ENCODE measurements at places on chromosomes 3 and 15.

- no peak for DNase-seq
These were observed 823.0 kb upstream of the NECTIN3 start for GRCh38 chr3:110248666-110249065.

DNA sequence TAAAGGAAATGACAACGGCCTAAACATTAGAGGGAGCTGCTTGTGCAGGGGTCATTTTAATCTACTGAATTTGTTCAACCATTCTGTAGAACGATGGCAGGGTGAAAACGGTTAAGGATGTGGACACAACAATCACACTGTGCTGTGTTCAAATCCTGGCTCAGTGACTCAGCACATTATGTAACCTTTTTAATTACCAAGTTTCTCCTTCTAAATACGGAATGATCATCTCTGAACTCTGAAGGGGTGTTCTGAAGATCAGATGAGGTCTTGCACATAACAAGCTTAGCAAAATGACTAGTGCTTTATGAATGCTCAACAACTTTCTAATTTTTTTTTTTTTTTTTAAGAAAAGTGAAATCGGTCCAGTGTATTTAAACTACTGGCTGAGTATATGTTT lies 592.8 kb downstream of the FOXP1 start:
- no peak for DNase-seq

- DNase-seq = no peak
These were observed 34.3 kb downstream of the IRAK2 start for GRCh38 chr3:10198761-10199649.

GRCh38 chr15:39661776-39662175 lies 80.9 kb downstream of the THBS1 start:
- DNase-seq = no peak

DNA sequence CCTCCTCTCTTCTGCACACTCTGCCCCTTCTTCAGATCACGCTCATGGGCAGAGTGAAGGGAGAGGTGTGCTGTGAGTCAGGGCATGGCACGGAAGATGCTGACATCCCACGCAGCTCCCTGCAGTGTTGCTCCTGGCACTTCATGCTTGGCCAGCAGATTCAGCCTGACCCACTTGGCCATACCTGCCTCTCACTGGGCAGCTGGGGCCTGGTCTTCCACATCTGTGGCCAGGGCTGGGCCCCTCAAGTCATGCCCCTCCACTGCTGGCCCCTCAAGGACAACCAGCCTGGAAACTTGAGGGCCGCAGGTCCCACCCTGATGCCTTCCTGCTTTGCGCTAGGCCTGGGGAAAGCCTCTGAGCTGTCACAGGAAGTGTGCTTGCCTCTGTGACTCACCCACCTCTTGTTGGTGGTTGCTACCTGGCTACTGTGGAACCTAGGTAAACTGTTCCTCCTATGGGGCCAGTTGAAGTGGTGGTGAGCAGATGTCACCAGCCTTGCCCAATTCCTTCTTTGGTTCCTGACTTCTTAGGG lies 48.7 kb downstream of the BSN start:
- DNase-seq = no peak

GRCh38 chr3:185825639-185826481 lies 1.0 kb upstream of the IGF2BP2 start:
- peak; percentile 46 for DNase-seq

GRCh38 chr3:29745232-29745870 lies 464.5 kb downstream of the RBMS3 start:
- no peak for DNase-seq

DNA sequence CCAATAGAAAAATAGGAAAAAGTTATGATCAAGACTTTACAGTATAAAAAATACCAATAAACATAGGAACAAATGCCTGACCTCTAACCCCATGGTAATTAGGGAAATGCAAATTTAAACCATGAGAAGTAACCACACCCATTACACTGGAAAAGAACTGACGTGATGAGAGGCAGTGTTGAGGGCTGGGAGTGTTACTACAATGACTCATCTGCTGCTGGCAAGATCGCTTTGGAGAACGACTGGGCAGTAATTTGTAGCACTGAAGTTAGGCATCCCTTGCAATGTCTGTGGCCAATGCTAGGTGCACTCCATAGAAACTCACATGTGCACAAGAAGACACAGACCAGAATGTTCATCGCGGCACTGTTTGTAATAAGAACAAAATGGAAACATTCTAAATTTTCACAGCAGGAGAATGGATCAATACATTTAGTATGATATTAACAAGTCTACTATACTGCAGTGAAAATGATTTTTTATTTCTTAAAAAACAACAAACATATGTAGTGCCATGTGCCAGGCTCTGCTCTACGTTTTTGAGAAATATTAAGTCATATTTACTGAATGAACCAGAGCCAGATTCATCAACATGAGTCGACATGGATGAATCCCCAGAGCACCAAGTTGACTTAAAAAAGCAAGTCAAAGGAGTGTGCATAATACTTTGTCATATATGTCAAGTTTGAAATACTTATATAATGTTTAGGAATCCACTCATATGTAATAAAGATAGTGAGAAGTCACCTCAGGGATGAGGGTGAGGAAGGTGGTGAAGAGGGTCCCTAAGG lies 37.6 kb upstream of the EPHB3 start:
- DNase-seq = no peak

DNA sequence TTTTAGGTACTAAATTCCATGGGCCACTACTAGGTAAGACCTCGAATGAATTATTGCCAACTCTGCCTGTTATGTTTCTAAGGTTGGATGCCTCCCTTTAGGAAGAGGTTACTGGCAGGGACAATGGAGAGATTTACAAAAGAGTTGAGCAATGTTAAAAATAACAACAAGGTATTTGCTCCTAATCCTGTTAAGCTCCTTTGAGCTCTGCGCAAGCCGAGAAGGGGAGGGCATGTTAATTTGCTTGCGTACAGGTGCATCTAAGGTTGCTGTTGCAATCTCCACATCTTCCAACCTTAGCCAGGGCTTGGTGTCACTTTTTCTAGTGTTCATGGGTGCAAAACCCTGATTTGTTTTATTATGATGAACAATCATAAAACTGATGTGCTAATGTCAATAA lies 161.5 kb upstream of the TPM1 start:
- DNase-seq = no peak

DNA sequence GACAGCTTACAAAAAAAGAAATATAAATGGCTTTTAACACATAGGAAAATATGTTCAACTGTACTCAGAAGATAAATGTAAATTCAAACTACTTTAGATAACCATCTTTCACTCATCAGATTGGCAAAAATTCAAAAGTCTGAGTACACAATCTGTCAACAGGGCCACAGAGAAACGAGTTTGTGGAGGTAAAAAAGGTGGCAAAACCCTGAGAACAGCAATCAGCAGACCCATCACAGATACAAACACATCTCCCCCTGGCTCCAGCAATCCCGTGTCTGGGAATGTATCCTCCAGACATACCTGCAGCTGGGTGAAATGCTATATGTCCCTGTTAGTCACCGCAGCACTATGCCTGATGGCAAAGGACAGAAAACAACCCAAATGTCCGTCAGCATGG lies 149.5 kb downstream of the OSBPL10 start:
- no peak for DNase-seq

GRCh38 chr3:95506174-95506573 lies 1308.2 kb upstream of the EPHA6 start:
- no peak for DNase-seq

DNA sequence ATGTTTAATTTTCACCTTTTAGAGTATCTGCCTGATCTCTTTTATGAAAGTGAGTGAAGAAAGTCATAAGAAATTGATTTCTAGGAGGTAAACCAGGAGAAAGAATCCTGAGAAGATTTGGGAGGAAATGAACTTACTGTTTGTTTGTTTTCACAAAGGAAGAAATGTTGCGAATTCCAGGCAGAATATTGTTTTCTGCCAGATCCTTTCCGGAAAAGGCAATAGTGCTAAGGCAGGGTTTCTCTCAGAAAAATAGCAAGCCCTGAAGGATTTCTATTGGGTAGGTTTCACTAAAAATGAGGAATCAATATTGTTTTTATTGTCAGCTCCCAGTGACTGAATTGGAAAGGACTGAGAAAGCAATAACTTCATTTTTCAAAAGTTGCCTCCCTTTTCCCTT lies 85.7 kb upstream of the TGFBR2 start:
- no peak for DNase-seq

DNA sequence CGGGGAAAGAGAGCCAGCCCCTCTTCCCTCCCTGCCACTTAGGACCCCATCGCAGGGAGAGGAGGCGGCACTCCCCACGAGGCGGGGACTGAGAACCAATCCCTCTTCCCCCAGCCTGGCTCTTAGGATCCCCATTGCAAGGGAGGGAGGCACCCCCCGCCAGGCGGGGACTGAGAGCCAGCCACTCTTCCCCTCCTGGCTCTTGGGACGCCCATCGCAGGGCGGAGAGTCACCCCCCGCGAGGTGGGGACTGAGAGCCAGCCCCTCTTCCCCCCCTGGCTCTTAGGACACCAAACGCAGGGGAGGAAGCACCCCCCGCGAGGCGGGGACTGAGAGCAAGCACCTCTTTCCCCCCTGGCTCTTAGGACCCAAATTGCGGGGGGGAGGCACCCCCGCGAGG lies 34.2 kb upstream of the SSUH2 start:
- no peak for DNase-seq

- no peak for DNase-seq
These were observed 3.7 kb downstream of the TCAIM start for GRCh38 chr3:44342176-44342790.

DNA sequence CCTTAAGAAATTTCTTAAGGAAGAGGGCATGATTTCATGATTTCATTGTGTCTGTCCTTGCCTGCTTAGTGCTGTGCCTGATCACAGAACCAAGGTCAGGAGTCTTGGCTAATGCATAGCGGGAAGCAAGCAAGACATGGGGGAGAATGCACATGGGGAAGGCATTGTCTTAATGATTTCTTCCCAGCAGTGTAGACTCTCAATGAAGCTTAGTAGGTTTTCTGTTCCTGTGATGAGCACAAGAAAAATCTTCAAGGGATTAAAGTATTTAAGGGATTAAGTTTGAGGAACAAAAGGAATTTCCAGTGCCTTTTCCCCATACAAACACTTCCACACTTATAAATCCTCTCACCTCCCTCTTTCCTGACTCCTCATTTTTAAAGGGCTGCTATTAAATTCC lies 46.9 kb upstream of the SEMA6D start:
- no peak for DNase-seq

- no peak for DNase-seq
These were observed 74.3 kb downstream of the B3GNT5 start for GRCh38 chr3:183327343-183327742.

DNA sequence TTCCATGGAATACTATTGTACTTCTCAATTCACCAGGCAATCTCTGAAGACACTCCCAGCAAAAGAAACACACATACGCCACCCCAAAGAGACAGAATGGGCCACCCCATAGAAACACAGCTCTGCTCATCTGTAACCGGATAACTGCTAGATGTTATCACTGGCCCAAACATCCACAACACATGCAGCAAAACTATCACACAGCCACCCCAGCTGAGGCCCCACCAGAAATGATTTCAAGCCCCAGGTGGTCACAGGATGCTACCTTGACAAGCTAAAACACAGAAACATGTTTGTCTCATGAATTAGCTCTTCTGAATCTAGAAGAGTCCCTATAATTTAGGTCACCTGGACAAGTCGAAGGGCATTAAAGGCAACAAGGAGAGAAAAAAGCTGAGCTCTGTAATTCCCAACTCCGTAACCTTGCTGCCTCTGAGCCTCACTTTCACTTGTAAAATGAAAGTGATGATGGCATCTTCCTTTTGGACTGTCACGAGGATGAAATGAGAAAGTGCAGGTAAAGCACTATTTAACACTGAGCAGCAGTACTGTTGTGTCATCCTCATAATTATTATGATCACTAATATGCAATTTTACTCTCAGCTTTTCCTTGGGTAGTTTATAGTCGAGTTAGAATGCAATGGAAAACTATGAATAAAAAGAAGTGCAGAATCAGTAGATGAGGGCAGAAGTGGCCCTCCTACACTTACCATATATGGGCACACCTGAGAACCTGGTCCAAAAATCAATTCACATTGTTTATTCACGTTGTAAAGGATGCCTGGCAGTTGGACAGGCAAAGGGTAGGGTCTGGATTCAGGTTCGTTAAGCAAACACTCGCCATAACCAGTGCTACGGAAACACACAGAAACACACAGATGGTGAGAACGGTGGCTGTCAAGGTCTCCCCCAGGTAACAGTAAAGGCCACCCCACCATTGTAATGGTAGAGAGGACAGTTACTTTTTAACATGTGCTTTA lies 38.6 kb downstream of the ADAMTS9 start:
- no peak for DNase-seq

DNA sequence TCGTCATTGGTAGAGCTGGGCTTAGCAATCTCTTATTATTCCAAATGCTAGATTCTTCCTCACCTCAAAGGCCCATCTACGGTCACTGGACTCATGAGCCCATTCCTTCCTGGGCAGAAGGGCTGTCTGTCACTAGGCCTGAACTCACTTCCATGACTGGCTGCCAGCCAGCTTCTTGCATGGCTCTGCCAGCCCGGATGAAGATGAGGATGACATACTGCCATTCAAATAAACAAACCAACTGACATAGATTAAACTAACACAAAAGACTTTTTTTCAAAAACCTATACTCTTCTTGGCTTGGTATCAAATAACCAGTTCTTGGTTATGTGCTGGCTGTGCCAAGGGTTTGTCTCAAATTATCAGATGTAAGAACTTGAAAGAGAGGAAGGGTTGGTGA lies 23.8 kb downstream of the ISL2 start:
- no peak for DNase-seq

DNA sequence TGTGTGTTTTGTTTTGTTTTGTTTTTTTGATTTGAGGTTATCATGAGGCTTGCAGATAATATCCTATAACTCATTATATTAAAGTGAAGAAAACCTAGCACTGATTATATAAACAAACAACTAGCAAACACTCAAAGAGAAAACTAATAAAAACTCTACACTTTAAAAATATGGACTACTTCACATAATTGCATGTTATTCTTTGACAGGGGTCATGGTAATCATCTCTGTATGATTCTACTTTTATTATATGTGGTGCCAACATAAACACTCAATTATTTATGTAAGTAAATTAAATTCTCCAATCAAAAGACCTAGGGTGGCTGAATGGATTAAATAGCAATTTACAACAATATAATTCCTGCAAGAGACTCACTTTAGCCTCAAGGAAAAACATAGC lies 44.6 kb upstream of the P3H2 start:
- DNase-seq = no peak

DNA sequence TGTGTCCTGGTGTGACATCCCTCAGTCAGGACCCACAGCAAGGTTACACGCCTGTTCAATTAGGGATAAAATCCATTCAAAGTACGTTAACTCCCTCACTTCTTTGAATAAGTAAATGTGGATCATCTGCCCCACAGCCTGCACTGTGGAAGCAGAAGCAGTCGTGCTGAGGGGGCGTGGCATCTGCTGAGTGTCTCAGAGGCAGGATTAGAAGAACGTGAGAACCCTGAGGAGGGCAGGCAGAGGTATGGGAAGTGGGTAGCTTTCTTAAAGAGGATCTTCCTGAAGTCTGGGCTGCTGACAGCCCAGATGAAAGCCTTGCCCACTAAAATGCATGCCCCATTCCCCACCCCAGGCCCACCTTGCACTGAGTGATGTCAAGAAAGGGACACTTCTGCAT lies 28.5 kb downstream of the CRABP1 start:
- no peak for DNase-seq

Measured in neural crest cell (in vitro differentiated cells).